ENCODE measurements at places on chromosomes 16 and 17.

GRCh38 chr17:37743875-37744632 is 805 bp downstream of the HNF1B start:
- no peak for DNase-seq

DNA sequence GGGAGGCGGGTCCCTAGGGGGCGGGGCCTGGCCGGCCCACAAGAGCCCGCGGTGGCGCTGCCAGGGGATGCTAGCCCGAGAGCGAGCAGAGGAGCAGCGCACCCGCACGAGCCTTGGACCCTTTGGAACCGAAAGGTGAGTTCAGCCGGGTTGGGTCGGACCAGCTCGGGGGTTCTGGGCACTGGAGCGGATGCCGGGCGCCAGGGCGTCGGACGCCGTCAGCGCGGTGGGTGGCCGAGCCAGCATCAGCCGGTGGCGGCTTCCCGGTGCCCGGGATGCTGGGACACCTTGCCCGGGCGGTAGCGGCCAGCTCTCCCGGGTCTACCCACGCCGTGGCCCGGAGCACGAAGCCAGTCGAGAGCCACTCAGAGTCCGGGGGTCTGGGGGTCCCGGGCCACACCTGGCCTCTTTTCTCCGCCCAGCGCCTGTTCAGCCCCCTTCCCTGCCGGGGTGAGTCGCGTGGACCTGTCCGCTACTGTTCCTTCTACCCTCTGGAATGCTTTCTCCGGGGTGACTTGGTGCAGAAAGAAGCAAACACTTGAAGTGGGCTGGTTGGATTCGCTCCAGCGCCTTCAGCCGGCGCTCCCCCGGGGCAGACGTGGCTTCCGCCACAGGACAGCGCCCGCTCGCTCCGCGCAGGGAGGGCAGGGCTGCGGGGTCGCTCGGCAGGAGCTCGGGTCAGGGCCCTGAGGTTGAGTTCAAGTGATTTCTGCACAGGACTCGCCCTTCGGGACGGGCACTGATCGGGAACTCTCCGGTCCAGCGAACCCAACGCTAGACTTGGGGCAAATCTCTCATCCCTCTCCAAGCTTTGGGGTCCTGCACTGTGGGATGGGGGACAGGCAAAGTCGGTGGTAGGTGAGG is at the start of gene SCNN1G:
SCNN1G (plus strand) TSS at position 67 of the 864 bp plus-strand sequence. CDS start 3,527 bp downstream, outside the sequence.
- DNase-seq, result no peak

- no peak for DNase-seq
Observed at GRCh38 chr17:55434721-55435120, 13.1 kb upstream of the MMD start.

GRCh38 chr17:74107107-74107506 is 96.4 kb upstream of the RPL38 start:
- DNase-seq, result no peak

- no peak for DNase-seq
Observed at GRCh38 chr16:1712791-1713261, 6.8 kb downstream of the MAPK8IP3 start.

GRCh38 chr16:30377812-30378235 is 3.2 kb downstream of the MYL11 start:
- peak; percentile 91 for DNase-seq

DNA sequence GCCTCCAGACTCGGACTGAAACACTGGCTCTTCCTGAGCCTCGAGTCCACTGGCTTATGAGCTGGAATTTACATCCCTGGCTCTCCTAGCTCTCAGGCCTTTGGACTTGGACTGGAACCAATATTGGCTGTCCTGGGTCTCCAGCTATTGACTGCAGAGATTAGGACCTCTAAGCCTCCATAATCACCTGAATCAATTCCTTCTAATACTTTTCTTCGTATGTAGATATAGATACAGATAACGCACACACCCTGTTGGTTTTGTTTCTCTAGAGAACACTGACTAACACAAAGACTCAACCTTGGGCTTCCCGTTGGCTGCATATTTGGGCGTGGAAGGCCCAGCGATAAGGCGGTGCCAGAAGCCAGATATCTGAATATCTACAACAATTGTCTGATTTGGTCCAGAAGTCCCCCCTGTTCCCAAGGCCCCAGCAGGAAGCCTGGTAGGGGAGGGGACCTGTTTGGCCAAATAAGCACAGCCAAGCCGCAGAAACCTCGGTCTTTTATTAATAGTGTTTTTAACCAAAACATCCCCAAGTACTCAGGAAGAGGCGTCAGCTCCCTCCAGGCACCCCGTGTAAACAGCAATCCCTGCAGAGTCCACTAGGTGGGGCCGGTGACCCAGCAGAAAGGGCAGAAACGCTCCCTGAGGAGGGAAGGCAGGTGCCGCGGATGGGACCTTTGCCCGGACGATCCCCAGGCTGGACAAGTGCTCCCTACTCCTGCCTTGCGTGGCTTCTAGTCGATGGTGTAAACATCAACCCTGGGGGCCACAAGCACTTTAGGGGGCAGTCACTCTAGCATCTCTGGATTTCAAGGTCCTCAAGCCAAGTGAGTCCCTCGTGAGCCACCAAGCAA is 57.0 kb downstream of the ABR start:
- DNase-seq, result peak; percentile 81

DNA sequence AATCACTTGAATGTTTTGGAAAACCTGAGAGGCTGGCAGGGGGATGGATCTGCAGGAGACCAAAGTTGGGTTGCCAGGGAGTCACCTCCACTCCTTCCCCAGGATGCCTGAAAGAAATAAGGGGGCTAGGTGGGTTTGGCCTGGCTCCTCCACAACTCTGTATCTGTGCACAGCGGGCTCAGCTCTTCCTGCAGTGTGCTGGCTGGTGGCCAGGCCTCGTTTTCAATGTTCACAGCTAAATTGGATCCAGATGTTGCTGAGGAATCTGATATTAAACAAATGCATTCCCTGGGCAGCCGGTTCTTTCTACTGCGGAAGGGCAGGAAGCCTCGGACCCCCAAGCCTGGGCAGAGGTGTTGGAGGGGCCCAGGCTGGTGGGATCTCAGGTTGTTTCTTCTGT is 106.2 kb downstream of the N4BP1 start:
- DNase-seq, result no peak

DNA sequence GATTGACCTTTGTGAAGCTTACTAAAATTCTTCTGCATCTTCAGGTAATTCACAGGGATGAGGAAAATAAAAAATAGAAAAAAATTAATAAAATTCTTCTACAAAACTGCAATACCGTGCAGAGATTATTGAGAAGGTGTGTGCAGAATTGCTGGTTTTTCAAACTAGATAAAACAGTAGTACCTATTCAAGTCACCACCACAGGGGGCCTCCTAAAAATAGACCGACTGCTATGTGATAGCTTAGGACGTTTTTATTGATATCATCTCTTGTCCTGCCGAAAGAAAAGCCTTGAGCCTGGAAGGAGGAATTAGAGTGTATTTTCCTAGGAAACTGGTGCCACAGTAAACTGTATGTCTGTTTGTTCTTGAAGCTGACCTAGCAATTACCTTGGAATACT is 325.9 kb downstream of the ZFHX3 start:
- DNase-seq, result no peak

DNA sequence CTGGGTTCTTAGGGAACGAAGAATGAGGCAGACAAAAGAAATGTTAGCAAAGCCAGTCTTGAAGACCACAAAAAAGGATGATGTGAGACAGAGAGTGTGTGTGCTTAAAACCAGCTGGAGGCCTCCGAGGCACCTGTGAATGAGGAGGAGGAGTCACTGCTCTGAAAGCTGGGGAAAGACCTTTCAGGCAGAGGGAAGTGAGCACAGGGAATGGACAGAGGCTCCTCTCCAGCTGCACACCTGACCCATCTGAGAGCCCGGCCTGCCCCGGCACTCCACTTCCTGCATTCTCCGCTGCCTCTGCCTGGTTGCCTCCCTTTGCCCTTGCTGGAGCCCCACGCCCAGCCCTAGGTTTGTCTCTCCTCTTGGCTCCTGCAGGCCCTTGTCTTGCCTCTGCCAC is 55.2 kb upstream of the SREBF1 start:
- no peak for DNase-seq

GRCh38 chr16:65657071-65657494 is 535.2 kb upstream of the CDH11 start:
- DNase-seq, result no peak

DNA sequence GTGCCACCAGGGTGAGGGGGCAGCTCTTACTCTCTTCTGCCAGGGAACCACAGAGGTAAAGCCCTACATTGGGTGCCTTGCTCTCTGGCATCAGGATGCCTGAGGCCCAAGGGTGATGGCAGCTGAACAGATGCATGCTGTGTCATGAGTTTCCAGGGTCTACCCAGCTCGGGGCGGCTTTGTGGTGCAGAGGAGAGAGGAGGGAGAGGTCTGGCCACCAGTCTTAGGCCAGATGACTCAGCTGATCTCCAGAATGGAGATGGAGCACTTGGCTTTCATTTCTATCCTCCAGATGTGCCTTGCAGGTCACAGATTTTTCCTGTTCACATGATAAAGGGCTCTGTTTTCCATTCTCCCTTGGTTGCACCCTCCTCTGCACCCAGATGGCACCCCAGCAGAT is 23.6 kb upstream of the USP22 start:
- DNase-seq, result no peak

DNA sequence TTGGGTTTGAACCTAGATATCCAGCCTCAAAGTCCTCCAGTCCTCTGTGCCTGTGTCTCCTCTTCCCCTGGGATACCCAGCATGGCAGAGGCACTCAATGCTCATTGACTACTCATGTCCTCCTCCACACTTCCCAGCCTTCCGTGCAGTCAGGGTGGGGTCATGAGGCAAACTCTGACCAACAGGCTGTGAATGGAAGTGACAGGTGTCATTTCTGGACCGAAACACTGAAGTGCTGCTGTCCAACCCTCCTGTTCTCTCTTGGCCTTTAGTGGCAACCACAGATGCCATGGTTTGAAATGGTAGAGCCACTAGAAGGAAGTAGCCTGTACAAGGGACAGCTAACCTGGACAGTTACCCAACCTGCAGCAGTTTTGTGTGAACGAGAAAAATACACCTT is 46.7 kb upstream of the MAP3K14 start:
- no peak for DNase-seq

DNA sequence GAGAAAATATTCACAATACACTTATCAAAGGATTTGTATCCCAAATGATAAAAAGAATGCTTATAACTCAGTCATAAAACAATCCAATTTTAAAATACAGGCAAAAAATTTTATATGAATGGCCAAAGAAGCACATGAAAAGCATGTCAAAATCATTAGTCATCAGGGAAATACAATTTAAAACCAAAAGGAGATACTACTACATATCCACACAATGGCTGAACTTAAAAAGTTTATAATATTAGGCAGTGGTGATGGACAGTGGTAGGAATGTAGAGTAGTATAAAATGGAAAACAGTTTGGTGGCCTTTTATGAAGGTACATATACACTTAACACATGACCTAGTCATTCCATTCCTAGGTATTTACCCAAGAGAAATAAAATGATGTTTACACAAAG is 12.2 kb downstream of the CMC2 start:
- DNase-seq, result no peak

DNA sequence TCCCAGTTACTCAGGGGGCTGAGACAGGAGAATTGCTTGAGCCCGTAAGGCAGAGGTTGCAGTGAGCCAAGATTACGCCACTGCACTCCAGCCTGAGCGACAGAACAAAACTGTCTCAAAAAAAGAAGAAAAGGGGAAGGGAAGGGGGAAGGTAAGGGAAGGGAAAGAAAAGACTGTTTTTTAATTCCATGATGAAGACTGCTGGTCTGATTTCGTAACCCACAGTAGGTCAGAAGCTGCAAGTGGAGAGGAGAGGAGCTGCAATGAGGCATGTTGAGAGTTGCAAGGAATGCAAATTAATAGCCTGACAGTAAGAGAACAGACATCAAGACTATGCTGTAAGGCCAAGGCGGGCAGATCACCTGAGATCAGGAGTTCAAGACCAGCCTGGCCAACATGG is 33.3 kb downstream of the HELZ start:
- DNase-seq, result no peak

- peak; percentile 64 for DNase-seq
Observed at GRCh38 chr17:48131216-48131824, 23.8 kb downstream of the SNX11 start.

GRCh38 chr16:74807052-74807646 is 32.5 kb upstream of the FA2H start:
- DNase-seq, result no peak

DNA sequence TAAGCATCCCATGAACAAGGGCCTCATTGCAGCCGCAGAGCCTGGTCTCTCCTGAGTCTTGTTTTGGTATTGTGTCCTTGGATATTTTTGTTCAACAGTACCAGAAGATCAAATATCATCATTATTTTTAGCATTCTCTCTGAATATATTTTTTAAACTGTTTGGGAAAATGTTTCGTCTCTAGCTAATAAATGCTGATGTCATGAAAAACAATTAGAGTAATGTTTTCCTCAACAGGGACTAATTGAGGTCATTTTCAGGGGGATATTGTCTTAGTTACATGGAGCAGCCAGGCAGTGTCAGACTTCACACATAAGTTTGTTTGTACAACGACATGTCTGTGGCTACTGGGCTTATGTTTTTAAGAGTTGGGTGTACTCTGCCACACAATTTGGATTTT is 805.3 kb upstream of the SOX9 start:
- no peak for DNase-seq

All from CD4-positive, alpha-beta T cell treated with Interleukin-4 for 4 hours (primary cell).